Chondrocyte (in vitro differentiated cells): ENCODE measurements at places on chromosomes 4 and X. TPM values are rescaled to one million over a fixed set of nuclear protein-coding genes. Genes with fewer than 3 reads are reported as not detected.
A peak's percentile ranks its signal among the peaks of the same experiment; 100 is the strongest.

GRCh38 chr4:80058740-80059139 lies 14.3 kb downstream of the ANTXR2 start:
- peaks cover 3% of the 10 kb centered on the region for H3K4me1 ChIP-seq
- DNase-seq: no peak
- no peak overlapping the region for H3K4me3 ChIP-seq
- peaks cover 7% of the 10 kb centered on the region for H3K36me3 ChIP-seq
- H3K27me3 ChIP-seq: no peaks in the 10 kb centered on the region
- no peak overlapping the region for H3K27ac ChIP-seq

Gene PROM1
- total RNA-seq: 0.10 TPM in 1 of 3 replicates, not detected in the others

DNA sequence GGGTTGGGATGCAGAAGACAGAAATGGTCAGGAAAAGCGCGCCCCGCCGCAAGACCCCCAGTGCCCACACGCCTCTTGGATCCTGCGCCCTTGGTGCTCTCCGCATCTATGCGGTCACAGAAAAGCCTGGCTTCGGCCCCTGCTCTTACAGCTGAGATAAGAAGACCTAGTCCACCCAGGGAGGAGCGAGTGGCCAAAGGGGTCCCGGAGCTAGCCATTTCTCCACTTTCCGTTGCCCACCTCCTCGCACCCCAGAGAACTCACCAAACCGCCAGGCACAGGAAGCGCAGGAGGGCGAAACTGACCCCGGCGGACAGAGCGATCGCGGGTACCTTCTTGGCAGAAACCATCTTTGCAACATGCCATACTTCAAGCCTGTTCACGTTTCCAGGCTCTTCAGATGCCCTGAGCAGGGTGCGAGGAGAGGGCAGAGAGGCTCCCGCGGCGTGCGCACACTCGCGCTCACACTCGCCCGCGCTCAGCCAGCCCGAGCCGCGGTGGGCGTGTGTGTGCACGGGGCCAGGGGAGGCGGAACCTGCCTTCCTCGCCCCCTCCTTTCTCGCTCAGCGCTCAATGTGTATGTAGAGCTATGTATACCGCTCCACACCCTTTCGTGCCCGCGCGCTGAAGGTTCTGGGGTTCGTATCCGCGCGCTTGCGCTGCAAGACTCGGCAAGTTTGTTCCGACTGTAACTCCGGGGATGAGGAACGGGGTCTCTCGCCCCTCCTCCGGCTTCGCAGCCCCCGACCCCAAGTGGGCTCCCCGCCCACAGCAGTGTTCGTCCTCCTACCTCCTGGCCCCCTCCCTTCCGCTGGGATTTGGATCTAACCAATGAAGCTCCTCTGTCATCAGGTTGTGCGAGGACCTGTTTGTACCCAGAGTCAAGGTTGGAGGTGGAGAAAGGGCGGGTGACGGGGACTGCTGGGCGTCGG lies at the start of gene GABRA4:
TSS of gene GABRA4 (minus strand) at position 507 of the 932 bp plus-strand sequence. CDS start at position 350, 157 bp downstream.
- peaks cover 61% of the 10 kb centered on the region for H3K27me3 ChIP-seq
- H3K4me3 ChIP-seq: peak within 1 kb of the TSS; percentile 42
- peaks cover 8% of the 10 kb centered on the region for H3K4me1 ChIP-seq

DNA sequence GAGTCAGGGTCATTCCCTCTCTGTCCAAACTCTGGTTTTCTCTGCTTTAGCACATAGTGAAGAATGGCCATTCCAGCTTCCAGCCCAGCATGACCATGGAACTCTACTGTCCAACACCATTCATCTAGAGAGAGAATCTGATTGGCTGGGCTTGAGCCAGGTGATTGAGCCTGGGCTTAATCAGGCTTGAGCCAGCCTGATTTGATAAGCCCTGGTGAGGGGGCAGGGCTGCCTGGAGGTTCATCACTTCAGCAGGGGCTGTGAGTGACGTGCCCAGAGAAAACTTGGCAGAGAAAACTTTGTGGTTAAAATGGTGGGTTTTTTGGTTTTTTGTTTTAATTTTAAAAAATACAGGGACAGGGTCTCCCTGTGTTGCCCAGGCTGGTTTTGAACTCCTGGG lies 62.5 kb downstream of the KIAA0232 start:
- DNase-seq: no peak
- H3K27me3 ChIP-seq: no peaks in the 10 kb centered on the region
- H3K4me3 ChIP-seq: no peak overlapping the region
- H3K36me3 ChIP-seq: peaks cover 13% of the 10 kb centered on the region

DNA sequence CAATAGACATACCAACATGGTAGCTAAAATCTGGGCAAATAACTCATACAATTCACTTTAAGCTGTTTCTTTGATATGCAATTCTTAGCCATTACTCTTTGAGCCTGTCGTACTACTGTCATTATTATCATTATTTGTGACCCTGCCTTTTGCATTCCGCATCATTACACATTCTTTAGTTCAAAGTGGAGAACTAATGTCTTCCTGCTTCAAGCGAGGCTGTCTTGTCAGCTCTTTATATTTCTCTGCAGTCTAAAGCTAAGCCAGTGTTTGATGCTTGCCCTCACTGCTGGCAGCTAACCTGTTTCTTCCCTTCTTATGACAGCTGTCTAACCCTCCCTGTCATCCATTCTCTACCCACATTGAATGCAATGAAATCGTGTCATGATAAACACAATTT lies 186.8 kb downstream of the FAT4 start:
- H3K27me3 ChIP-seq: peaks cover 2% of the 10 kb centered on the region
- no peak overlapping the region for H3K27ac ChIP-seq
- no peaks in the 10 kb centered on the region for H3K36me3 ChIP-seq
- no peak for DNase-seq
- no peak overlapping the region for H3K4me3 ChIP-seq

- H3K27me3 ChIP-seq: no peaks in the 10 kb centered on the region
- no peaks in the 10 kb centered on the region for H3K36me3 ChIP-seq
- no peak overlapping the region for H3K27ac ChIP-seq
- DNase-seq: no peak
- no peaks in the 10 kb centered on the region for H3K4me1 ChIP-seq
- H3K4me3 ChIP-seq: no peak overlapping the region
Observed at GRCh38 chrX:129790146-129790545, 10.4 kb downstream of the SASH3 start.

DNA sequence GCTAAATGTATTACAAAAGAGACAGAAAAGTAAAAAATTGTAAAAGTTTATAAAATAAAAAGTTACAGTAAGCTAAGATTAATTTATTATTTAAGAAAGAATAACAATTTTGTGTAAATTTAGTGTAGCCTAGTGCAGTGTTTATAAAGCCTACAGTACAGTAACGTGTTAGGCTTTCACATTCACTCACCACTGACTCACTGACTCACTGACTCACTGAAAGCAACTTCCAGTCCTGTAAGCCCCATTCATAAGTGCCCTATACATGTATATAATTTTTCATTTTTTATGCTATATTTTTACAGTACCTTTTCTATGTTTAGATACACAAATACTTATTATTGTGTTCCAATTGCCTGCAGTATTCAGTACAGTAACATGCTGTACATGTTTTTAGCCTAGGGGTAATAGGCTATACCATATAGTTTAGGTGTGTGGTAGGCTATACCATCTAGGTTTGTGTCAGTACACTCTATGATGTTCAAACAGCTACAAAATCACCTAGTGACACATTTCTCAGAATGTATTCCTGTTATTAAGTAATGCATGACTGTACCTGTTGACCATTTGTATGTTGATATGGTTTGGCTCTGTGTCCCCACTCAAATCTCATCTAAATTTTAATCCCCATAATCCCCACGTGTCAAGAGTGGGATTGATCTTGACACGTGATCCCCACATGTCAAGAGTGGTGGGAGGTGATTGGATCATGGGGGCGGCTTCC lies 57.9 kb downstream of the CFAP299 start:
- H3K27ac ChIP-seq: no peak overlapping the region
- no peak for DNase-seq
- no peaks in the 10 kb centered on the region for H3K4me1 ChIP-seq
- H3K27me3 ChIP-seq: peaks cover 5% of the 10 kb centered on the region
- H3K4me3 ChIP-seq: no peak overlapping the region
- H3K36me3 ChIP-seq: no peaks in the 10 kb centered on the region

- no peaks in the 10 kb centered on the region for H3K27me3 ChIP-seq
- no peaks in the 10 kb centered on the region for H3K36me3 ChIP-seq
- H3K4me3 ChIP-seq: peak overlapping the region; percentile 80
- DNase-seq: no peak
- H3K27ac ChIP-seq: peak overlapping the region; percentile 75
Observed at GRCh38 chrX:134460862-134461220, 876 bp downstream of the HPRT1 start.

DNA sequence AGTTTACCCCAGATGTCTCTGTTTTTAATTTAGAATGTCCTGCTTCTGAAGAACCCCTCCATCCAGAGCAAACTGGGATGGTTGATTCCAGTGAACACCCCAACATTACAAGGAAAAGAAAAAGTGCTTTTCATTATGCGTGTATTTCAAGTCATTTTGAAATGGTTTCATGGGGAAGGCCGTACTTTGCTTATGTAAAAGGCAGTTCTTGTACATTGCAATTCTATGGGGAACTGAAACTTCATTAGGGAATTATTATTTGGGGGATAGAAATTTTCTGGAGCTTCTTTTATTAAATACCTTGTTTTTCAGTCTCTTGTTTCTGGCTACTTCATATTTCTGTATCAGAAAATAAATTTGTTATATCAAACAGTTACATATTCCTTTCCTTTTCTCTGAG lies 96.9 kb upstream of the ZNF518B start:
- H3K4me1 ChIP-seq: no peaks in the 10 kb centered on the region
- no peak overlapping the region for H3K4me3 ChIP-seq
- H3K27me3 ChIP-seq: peaks cover 29% of the 10 kb centered on the region
- no peak overlapping the region for H3K27ac ChIP-seq
- H3K36me3 ChIP-seq: no peaks in the 10 kb centered on the region

Gene RAB40AL
- total RNA-seq: 0.70 to 1.6 TPM in 2 of 3 replicates, not detected in the other

DNA sequence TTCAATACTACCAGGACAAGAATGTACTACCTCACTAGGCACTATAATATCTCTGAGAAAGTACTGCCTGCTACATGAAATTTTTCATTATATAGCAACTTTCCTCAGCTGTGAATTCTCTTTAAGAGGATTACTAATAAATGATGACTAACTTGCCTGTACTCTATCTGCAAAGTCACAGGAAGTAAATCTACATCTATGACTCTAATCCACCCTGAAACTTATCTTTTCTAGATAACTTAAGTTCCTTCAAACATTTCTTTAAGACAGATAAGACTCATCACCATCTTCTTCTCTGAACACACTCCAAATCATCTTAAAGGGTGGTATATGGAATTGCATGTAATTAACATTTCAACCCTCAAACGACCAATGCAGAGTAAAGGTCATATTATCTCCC lies 28.8 kb downstream of the RPS6KA3 start:
- H3K36me3 ChIP-seq: peaks cover 10% of the 10 kb centered on the region
- H3K4me3 ChIP-seq: no peak overlapping the region
- no peak for DNase-seq
- H3K4me1 ChIP-seq: no peaks in the 10 kb centered on the region
- H3K27ac ChIP-seq: no peak overlapping the region

Gene CCNA2
- total RNA-seq: 8.2 to 10.3 TPM (median 9.3 TPM) in 3 replicates

Gene PCDH19
- 5.0 to 63.2 TPM (median 5.3 TPM) in 3 replicates for total RNA-seq
